Heart left ventricle (tissue), 16 donors: ENCODE measurements at places on chromosomes 5 and 9. TPM values are rescaled to one million over a fixed set of nuclear protein-coding genes. Genes with fewer than 3 reads are reported as not detected.

GRCh38 chr9:91541734-91542133 lies 118.1 kb upstream of the NFIL3 start:
- no peak for DNase-seq

GRCh38 chr9:99556998-99557397 lies 264.7 kb upstream of the NR4A3 start:
- no peak for DNase-seq

GRCh38 chr5:139655727-139656271 lies 7.7 kb downstream of the CXXC5 start:
- DNase-seq: peak; percentile 83

GRCh38 chr9:35892051-35892450 lies 14.0 kb upstream of the HRCT1 start:
- DNase-seq: no peak

CCL19 gene
- total RNA-seq: not detected

DNA sequence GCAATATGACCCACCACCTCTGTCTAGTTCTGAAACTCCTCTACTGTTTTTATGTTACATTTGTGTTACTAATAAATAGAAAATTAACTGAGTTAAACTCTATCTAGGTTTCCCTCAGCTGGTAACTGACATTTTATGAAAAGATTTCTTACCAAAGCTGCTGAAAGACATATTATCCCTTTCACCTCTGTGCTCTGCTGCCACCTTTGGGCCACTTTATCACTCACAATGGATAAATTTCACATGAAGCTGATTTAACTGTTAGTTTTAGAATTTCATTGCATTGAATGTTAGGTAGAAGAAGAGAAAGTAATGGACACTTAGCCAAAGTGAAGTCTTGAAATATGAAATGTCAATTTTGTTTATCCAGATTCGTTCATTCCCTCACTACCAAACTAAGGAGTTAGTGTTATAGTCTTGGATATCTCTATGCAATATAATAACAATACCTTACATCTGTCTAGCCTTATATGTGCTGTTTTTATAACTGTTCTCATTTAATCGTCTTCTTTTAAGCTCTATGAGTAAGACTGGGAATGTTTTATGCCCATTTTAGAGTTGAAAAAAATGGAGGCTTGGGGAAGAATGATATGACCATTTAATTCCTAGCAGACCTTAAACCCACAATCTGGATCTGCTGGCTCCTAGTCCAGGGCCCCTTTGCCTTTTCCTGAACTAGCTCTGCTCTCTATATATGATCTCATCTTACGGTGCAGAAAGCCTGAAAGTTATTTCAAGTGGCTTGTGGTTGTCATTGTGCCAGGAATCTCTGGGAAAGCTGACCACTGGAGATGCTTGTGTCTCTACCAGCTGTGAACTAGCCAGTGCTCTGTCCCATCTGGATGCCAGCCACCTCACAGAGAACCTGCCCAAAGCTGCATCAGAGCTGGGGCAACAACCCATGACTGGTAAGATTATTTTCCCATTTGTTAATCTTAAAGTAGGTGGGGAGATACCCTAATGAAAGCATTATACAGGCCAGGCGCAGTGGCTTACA lies 97.1 kb downstream of the GOLPH3 start:
- no peak for DNase-seq

PFN3 gene
- not detected for total RNA-seq

DNA sequence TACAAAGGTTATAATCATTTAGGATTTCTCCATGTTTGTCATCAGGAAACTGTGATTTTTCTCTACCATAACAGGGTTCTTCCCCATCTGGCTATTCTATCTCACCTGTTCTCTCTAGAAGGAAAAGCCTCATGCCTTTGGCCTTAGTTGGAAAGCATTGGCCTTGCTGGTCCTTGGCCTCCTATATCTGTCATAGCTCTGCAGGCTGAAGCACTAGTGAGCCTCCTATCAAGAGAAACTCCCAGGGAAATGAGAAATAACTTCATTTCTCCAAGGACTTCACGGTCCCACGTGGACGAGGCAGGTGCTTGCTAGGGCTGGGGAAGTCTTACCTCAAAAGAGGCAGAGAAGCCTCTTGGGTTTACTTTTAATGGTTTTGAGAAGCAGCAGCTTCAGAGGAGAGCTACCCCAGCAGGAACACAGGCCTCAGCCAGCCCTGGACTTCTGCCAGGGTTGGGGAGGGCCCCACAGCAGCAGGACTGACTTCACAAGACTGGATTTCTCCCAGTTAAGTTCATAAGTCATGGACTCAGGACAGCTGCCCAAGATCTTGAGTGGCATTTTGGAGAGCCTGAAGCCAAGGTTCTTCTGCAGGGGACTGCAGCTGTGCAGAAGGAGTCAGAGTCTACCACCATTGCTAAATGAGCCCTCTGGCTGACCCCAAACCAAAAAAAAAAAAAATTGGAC lies 15.8 kb upstream of the PSAT1 start:
- DNase-seq: peak; percentile 85

ECM2 gene
- 12.6 TPM for total RNA-seq

- no peak for DNase-seq
These were observed 34.9 kb upstream of the STOM start for GRCh38 chr9:121404906-121405305.

DNA sequence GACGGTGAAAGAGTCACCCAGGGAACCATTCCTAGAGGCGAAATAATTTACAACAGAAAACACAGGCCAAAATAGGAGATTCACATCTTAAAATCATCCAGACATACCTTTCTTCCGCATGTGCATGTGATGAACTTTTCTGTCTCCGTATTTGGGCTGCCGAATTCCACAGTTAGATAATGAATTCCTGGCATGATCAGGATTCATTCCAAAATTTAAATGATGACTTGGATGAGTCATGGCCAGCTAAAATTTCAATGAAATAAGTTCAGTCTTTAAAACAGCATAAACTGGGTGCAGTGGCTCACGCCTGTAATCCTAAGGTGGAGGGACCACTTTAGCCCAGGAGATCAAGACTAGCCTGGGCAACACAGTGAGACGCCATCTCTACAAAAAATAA lies 82.7 kb downstream of the DROSHA start:
- no peak for DNase-seq
